Activated CD8-positive, alpha-beta memory T cell treated with anti-CD3 and anti-CD28 coated beads for 48 hours (primary cell): ENCODE measurements at places on chromosomes 7 and 10.

GRCh38 chr7:96219378-96220130 is 102.3 kb downstream of the SLC25A13 start:
- DNase-seq: no peak

DNA sequence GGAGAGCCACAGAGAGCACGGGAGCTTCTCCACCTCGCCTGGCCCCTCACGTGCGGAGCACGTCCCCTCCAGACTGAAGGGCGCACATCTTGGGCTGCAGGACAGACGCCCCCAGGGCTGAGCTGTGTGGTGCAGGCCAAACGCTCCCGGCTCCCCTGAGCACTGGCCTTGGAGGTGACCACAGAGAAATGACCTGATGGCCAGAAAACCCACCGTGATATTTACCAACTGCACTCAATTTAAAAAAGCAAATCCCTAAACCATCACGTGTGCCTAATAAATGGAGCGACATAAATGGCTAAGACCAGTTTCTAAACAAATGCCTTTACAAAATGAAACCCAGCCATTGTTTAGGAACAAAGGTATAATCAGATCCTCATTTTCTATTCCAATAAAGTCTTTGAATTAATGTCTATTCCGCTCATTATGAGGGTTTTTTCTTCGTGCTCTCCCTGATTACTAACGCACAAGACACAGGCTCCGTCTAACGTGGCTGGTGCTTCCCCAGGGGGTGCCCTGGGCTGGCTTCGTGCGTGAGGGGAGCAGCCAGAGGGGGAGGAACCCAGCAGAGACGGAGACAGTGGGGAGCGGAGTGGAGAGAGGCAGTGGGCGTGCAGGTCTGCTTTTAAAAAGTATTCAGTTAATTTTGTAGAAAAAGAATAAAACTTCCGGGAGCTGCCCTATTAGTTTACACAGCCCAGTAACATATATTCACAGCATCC is 190.3 kb downstream of the DNAJB6 start:
- no peak for DNase-seq

DNA sequence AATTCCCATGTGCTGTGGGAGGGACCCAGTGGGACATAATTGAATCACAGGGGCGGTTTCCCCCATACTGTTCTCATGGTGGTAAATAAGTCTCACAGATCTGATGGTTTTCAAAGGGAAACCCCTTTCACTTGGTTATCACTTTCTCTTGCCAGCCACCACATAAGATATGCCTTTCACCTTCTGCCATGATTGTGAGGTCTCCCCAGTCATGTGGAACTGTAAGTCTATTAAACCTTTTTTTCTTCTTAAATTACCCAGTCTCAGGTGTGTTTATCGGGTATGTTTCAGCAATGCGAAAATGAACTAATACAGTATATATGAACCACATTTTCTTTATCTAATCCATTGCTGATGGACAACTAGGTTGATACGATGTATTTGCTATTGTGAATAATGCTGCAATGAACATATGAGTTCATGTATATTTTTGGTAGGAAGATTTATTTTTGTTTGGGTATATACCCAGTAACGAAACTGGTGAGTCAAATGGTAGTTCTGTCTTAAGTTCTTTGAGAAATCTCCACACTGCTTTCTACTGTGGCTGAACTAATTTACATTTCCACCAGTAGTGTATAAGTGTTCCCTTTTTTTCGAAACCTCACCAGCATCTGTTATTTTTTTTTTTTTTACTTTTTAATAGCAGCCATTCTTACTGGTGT is 70.0 kb upstream of the HGF start:
- DNase-seq: no peak

DNA sequence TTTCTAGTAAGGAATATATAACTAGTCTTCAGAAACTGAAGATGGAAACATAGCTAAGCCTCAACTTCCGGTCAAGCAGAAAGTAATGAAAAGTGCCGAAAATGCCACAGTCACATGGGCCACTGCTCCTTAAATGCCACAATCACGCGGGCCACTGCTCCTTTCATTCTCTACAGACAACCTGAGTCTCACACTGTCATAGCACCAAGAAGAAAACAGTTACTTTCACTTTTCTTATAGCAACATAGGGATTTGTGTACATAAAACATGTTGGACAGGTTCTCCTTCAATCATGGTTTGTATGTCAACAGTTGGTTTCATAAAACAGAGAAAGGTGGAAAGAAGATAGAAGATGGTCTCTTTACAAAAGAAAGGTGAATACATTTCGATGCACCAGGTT is 48.6 kb upstream of the NOBOX start:
- DNase-seq: no peak

DNA sequence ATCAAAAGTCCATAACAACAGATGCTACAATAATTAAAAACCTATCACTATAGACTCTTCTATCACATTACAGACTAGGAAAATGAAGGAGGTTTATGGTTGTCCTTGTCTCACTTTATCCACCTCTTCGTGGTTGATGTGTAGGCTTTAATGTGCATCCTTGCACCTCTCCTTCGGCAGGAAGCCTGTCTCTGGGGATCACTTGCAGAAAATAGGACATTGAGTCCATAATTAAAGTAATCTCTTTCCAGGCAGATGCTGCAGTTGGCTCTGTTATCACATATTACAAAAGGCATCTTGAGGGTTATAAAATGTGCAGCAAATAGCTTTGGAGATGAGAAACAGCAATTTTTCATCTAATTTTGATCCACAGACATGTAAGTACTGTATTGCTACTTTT is 168.4 kb downstream of the RELN start:
- DNase-seq: no peak

DNA sequence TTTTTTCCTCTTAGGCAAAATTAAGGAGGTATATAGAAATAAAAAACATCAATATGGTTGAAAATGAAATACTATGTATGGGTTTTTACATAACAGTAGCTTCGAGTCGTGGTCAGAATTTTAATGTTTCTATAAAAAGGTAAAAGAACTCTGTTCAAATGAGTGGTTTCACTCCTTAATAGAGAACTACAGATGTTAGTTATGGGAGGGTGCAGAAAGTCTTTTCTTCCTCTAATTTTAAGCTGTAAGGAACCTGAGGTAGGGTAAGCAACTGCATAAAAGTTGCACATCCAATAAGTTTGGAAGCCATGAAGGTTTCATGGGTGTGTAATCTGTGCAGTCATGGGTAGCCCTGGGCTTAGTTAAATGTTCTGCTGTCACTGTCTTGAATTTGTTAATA is 141.3 kb downstream of the SUGCT start:
- DNase-seq: no peak

DNA sequence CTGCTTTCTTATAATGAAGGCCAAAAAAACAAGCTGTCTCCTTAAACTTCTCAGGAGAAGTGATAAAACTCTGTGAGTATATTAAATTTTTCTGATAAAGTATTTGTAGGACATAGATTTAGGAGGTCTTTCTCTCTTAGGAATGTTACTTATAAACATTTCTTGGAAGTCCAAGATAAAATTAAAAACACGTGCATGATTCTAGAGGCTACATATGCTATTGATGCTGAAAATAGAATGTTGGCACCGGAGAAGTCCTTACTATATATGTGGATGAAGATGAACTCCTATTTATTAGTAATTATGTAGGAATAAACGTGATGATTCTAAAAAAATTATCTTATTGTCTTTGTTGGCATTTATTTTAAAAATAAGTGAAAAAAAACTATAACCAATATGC is 241.3 kb upstream of the LRRTM3 start:
- DNase-seq: no peak

- no peak for DNase-seq
Measured at GRCh38 chr10:12397147-12397896, 48.0 kb downstream of the CAMK1D start.

GRCh38 chr10:112471878-112472487 is 25.0 kb downstream of the VTI1A start:
- no peak for DNase-seq
